Heart left ventricle (tissue), 16 donors: ENCODE measurements at places on chromosomes 1 and 21. TPM values are rescaled to one million over a fixed set of nuclear protein-coding genes. Genes with fewer than 3 reads are reported as not detected.

- no peak overlapping the region for H3K4me3 ChIP-seq
- no peaks in the 10 kb centered on the region for H3K4me1 ChIP-seq
- DNase-seq, result no peak
- no peak overlapping the region for H3K27ac ChIP-seq
- H3K36me3 ChIP-seq, result no peaks in the 10 kb centered on the region
Observed at GRCh38 chr1:177043597-177043996, 120.9 kb downstream of the ASTN1 start.

GRCh38 chr1:155893389-155894142, 17.6 kb downstream of the RIT1 start:
- no peaks in the 10 kb centered on the region for H3K27me3 ChIP-seq
- H3K4me3 ChIP-seq, result no peak overlapping the region
- peak overlapping the region; percentile 79 for H3K27ac ChIP-seq
- peak; percentile 46 for DNase-seq
- peaks cover 32% of the 10 kb centered on the region for H3K36me3 ChIP-seq

- H3K36me3 ChIP-seq, result no peaks in the 10 kb centered on the region
- no peaks in the 10 kb centered on the region for H3K4me1 ChIP-seq
- no peak overlapping the region for H3K4me3 ChIP-seq
- H3K27ac ChIP-seq, result no peak overlapping the region
- no peaks in the 10 kb centered on the region for H3K27me3 ChIP-seq
Observed at GRCh38 chr1:219312967-219313366, 139.3 kb downstream of the LYPLAL1 start.

DNA sequence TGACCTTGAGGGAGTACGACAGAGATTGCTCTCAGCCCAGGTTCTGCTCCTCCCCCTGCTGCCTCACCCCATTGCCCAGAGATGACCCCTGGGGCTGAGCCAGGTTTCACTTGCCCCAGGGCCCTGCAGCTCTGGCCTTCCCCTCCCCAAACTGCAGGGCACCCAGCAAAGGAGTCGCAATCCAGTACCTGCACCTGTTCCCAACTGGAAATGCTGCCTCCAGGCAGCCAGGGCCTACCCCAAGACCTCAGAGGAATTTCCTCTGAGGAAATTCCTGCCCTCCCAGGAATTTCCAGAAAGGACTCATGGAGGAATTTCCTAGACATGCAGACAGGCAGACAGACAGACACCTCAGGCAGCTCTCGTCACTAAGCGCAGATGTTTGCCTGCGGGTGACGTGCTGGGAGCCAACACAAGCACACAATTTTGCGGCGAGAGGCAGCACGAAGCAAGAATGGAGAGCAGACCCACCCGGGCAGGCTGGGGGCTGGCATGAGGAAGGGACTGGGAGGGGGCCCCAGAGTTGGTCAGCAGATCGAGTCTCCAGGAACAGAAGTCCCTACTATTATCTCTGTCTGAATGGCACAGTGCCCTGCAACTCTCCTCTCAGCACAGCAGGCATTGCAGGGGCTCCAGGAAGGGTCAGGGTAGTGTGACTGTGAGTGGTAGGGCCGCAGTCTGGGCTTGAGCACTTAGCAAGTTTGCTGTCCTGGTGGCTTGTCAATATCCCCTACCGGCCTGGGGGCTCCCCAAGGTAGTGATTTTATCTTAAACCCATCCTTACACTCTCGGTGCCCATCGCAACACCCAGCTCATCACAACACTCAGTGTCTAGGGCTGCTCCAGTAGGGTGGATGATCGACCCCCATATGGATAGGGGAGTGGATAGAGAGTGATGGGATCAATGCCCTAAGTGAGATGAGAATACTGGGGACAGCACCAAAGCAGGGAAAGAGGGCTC, 2.9 kb upstream of the EFNA1 start:
- H3K27ac ChIP-seq, result no peak overlapping the region
- no peak overlapping the region for H3K4me3 ChIP-seq
- H3K36me3 ChIP-seq, result peaks cover 3% of the 10 kb centered on the region
- peaks cover 45% of the 10 kb centered on the region for H3K4me1 ChIP-seq
- no peak for DNase-seq

- H3K36me3 ChIP-seq, result no peaks in the 10 kb centered on the region
- H3K4me1 ChIP-seq, result peaks cover 45% of the 10 kb centered on the region
- no peaks in the 10 kb centered on the region for H3K27me3 ChIP-seq
- DNase-seq, result no peak
- no peak overlapping the region for H3K27ac ChIP-seq
- H3K4me3 ChIP-seq, result no peak overlapping the region
Observed at GRCh38 chr1:225995919-225996864, 3.0 kb downstream of the SDE2 start.

AMIGO1 gene
- total RNA-seq, result 9.9 TPM

FTCD gene
- total RNA-seq, result 1.2 TPM

KIAA1614 gene
- total RNA-seq, result 7.7 TPM
